ENCODE measurements at places on chromosomes 12 and 14.

- peak; percentile 92 for DNase-seq
Measured at GRCh38 chr14:73662487-73662943, 17.7 kb downstream of the DNAL1 start.

DNA sequence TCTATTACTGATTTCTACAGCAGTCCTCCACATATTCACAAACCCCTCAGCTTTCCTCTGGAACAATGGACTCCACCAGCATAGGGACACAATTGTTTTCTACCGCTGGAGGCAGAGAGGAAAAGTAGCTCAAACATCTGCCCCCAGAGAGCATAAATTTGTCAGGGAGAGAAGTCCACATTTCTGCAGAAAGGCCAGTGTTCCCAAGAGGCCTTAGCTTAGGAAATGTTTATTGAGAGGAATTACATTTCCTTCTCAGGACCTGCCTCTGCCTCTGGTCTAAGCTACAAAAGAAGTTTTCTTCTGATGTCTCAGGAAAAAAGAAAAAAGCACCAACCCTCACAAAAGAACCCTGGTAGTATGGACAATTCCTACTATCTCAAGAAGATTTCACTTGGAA is 217.8 kb upstream of the BMP4 start:
- no peak for DNase-seq

GRCh38 chr12:64745980-64746379 is 13.2 kb downstream of the GNS start:
- DNase-seq, result no peak

DNA sequence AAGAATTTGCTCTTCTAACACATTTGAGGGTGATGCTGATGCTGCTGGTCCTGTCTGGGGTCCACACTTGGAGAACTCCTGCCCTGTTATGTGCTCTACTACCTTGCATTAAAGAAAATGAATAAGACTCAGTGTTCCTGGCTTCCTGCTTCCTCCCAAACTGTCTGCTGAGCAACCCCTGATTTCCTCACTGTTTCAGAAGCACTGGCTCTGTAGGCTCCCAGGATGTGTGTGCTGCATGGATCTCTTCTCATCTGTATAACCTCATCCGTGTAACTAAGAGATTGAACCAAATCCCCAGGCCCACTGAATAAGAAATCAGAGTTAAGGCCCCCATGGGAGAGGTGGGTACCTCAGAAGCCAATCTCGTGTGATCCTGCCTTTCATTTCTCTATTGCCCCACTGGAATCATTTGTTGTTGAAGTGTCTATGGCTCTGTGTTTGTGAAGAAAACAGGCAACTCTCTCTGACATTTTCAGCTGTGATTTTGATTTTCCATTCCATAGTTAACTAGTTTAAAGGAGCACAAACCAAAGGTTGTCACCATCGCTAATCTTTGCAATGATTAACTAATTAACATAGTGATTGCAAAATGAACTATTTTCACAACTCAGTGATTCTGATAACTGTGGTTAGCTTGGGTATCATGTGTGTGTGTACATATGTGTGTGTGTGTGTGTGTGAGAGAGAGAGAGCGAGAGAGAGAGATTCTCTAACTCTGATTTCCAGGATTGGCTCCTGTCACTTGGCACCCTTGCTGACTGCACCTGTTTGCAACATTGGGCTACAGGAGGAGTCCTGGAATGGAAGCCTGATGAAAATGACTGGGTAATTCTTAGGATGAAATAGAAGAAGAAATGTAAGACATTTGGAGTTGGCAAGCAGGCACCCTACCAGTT is 196.2 kb downstream of the SLC38A4 start:
- peak; percentile 79 for DNase-seq

- DNase-seq, result no peak
Measured at GRCh38 chr14:36510874-36511273, 9.2 kb downstream of the NKX2-1 start.

DNA sequence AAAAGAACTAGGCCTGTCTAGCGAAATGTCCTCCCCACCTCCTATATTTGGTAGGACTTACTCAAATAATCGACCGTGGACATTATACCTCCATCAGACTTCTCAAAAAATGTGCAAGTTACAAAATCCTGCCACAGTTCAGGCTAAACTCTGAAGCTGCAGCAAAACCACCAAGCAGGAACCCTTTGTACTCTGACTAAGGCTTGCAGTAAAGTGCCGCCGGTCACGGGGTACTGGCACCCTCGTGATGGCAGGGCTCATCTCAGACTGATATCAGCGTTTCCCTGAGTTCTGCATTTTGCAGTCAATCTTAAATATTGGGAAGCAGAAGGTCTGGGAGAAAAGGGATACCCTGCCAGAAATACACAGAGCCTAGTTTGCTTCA is 17.1 kb downstream of the SLC11A2 start:
- peak; percentile 66 for DNase-seq

- no peak for DNase-seq
Measured at GRCh38 chr12:121515615-121516014, 65.2 kb downstream of the KDM2B start.

GRCh38 chr12:52630599-52631200 is 12.3 kb upstream of the KRT73 start:
- DNase-seq, result no peak

DNA sequence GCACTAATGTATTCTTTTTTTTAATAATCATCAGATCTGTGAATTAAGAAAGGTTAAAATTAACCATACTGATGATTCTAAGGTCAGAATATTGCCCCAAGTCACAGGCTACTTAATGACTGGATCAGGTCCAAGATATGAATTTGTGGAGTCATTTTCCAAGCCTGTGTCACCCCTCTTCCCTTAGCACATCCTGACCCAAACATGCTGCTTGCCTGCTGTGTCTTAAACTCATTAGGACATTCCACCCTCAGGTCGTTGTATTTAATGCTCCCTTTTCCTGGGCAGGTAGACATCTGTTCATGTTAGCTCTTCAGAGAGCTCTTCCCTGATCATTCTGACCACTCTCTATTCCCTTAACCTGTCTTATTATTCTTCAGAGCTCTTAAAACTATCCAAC is 463.5 kb upstream of the PDE3A start:
- no peak for DNase-seq

Measured in kidney tubule cell (primary cell).